ENCODE measurements at places on chromosomes 12 and 14.

DNA sequence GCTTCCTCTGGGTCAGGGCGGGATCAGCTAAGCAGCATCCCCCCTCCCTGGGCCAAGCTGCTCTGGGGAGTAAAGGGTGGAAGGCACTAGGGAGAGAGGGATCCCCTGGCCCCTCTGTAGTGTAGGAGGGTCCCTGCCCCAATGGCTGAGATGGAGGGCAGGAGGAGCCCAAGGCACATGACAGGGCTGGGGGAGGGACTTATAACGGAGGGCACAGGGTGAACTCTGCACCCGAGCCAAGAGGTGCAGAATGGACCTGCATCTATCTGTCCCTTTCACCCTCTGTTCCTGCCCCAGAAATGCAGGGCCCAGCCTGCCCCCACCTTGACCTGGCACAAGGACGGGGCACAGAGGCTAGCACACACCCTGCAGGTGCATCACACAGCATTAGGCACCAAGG, 3.8 kb upstream of the ITGB7 start:
- DNase-seq, result no peak

GRCh38 chr12:66359300-66359699, 57.0 kb downstream of the HELB start:
- no peak for DNase-seq

GRCh38 chr14:35407306-35407630, 2.7 kb upstream of the NFKBIA start:
- no peak for DNase-seq

- DNase-seq, result no peak
Measured at GRCh38 chr12:49540229-49541139, 1.7 kb downstream of the KCNH3 start.

DNA sequence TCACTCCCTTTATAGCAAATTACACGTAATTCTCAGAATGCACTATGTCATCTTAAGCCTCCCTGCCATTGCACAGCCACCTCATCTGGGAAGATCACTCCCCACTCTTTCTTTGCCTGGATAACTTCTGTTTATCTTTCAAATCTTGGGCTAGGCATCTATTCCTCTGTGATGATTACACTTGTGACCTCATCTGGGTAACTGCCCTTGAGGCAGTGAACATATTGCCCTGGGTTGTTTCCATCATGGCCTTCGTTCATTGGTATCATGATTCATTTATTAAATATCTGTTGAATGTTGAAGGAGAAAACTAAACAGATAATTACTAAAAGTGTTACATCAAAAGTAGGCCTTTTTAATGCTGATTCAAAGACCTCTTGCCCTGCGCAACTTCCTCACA, 26.2 kb upstream of the PDE3A start:
- no peak for DNase-seq

GRCh38 chr14:97407701-97408407, 610.7 kb downstream of the VRK1 start:
- no peak for DNase-seq

GRCh38 chr14:68181519-68182326, 362.1 kb downstream of the RAD51B start:
- peak; percentile 11 for DNase-seq

DNA sequence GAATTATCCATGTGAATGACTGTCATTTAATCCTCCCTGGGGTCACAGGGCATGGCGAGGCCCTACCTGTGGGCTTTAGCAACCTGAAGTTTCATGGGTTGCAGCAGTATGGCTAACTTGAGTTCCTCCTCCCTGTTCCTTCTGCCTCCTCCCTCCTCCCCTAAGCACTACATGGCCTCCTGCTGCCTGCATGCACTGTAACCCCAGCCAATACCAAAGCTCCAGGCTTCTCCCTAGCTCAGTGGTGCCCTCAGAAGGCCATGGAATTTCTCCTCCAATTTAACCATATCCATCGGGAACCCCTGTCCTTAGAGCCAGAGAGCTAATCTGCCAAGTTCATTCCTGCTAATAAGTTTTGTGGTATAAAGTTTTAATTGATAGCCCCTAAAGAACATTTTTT, 95.1 kb downstream of the NT5DC3 start:
- DNase-seq, result no peak

GRCh38 chr12:70619471-70620152, 17.6 kb downstream of the PTPRB start:
- no peak for DNase-seq

DNA sequence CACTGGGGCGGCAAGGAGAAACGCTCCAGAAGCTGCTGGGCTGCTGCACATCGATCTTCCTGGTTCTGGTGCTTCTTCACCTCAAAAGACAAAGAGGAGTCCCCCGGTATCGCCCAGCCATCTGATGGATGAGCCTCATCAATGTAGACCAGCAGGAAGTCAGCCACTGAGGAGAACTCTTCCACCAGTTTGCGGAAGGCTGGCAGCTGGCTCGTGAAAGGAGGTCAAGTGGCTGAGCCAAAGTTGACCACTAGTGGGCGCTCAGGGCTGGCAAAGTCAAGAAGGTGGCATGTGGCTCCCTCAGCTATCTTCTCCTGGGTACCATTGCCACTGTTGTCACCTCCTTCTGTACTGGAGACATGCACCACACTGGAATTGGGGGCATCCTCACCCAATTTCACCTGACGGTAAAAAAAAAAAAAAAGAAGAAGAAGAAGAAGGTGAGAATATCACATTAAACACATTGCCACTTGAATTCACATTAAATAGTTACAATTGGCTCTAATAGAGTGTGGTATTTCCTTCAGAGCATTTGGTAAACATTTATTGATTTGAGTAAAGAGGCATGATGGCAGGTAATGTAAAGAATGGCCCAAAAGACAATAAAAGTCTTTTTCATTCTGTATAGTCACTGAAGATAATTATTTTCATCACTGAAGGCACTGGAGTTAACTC, 8.3 kb downstream of the DIO2 start:
- no peak for DNase-seq

GRCh38 chr14:88264116-88264515, 59.0 kb downstream of the KCNK10 start:
- no peak for DNase-seq
